Hematopoietic multipotent progenitor cell treated with erythropoietin and hydrocortisone succinate and interleukin-3 and kit ligand, for 6 days (in vitro differentiated cells): ENCODE measurements at places on chromosomes 16 and 17.
A peak's percentile ranks its signal among the peaks of the same experiment; 100 is the strongest.

GRCh38 chr16:54412777-54413455 is 126.3 kb upstream of the IRX3 start:
- DNase-seq, result no peak

DNA sequence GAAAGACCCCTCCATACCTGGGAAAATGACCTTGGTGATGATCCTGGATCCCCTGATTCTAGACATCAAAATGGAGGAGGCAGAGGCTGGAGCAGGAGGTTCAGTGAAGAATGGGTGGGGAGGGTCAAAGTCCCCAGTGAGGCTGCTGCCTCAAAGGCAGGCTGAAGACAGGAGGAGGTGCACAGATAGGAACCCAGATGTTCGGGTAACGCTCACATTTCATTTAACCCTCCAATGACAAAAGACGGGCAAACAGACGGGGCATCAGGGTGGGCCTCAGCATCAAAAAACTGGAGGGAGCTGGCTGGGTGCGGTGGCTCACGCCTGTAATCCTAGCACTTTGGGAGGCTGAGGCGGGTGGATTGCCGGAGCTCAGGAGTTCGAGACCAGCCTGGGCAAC is at the start of gene ANKRD40CL:
ANKRD40CL (minus strand) TSS at position 73 of the 400 bp plus-strand sequence. CDS start 605 bp downstream, outside the sequence.
- DNase-seq, result no peak

GRCh38 chr16:20851601-20852000 is 45.3 kb downstream of the REXO5 start:
- DNase-seq, result no peak

- no peak for DNase-seq
Observed at GRCh38 chr17:1509290-1509881, 7.0 kb downstream of the INPP5K start.

- no peak for DNase-seq
Observed at GRCh38 chr17:53722407-53722806, 100.3 kb upstream of the KIF2B start.

DNA sequence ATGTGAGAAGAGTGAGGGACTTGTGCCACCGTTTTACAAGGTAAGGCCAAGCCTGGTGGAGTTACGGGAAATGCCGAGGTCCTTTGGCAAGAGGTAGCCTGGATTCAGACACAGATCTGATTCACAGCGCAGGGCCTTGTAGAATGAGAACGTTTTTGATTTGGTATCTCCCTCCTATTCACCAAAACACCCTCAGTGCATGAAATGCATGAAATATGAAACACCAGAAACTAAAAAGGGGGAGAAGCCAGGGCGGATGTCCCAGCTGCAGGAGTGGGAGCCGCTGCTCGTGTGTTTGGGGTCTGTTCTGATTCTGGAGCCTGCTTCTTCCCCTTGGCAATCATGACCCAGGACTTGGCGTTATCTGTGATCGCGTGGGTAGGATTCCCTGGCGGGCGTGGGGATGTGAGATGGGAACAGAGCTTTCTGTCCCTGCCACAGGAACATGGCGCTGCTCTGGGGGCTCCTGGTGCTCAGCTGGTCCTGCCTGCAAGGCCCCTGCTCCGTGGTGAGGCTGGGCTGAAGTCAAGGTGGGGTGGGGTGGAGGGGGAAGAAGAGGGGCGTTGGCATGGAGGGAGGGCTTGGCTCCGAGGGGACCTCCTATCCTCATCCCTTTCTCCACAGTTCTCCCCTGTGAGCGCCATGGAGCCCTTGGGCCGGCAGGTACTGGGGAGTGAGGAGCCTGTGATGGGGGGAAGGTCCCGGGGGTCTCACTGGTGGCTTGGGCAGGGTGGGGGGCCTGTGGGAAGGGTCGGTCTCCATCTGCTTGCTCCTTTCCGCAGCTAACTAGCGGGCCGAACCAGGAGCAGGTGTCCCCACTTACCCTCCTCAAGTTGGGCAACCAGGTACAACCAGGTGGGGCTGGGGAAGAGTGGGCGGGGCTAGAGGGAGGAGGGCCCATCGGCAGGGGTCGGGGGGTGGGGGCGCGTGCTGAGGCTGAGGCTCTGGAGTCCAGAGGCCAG is 2.2 kb downstream of the SERPINF2 start:
- no peak for DNase-seq

- no peak for DNase-seq
Observed at GRCh38 chr17:47200325-47200664, 8.9 kb upstream of the MYL4 start.

DNA sequence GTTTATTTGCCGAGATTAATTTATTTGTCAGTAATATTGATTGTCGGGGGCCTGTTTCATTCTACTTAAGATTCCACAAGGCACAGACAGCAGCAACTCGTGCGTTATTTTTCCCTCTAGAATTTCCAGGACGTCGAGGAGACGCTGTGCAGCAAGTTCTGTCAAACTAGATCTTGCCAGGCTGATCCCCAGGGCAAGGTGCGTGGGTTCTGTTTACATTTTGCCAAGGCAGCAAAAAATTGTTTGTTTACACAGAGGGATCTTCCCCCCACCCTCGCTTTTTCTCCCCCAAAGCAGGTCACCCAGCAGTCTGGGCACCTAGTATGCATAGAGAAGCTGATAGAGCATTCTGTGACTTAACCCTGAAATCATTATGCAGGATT is 111.4 kb downstream of the IRX3 start:
- no peak for DNase-seq

GRCh38 chr17:38703742-38704605 is 1.1 kb upstream of the MLLT6 start:
- peak; percentile 89 for DNase-seq

DNA sequence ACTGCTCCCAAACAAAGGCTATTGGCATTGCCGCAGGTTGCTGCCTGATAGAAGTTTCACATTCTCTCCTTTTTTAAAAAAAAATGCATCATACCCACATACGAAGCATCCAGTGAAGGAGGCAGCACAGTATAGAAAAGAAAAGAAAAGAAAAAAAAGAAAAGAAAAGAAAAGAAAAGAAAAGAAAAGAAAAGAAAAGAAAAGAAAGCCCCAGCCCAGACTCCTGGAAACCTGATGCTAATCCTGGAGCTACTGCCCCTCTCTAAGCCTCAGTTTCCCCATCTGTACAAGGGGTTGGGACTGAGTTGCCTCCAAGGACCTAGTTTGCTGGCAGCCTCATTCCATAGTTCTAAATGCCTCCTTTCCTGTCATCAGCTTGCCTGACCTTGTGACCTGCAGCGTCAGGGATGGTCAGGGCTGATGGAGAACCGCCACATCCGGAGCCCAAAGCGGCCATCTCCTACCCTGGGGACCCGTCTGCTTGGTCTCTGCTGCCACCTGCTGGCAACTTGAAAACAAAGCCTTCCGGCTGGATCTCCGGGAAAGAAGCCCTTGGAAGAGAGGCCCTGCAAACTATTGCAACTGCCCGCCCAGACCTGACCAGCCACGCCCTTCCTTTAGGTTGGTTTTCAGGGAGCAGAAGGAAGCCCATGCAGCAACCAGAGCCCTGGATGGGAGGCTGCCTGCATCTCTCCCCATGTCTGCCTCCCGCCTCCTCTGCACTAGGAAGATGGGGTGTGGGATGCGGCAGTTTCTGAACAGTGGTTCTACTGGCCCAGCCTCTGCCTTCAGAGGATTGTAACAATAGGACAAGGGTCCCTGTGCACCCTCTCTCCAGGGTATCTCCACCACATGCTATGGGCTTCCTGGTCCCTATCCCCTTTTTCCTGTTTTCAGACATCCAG is 13.0 kb downstream of the AIPL1 start:
- peak; percentile 84 for DNase-seq

GRCh38 chr16:82439678-82440293 is 187.0 kb upstream of the CDH13 start:
- DNase-seq, result peak; percentile 23

DNA sequence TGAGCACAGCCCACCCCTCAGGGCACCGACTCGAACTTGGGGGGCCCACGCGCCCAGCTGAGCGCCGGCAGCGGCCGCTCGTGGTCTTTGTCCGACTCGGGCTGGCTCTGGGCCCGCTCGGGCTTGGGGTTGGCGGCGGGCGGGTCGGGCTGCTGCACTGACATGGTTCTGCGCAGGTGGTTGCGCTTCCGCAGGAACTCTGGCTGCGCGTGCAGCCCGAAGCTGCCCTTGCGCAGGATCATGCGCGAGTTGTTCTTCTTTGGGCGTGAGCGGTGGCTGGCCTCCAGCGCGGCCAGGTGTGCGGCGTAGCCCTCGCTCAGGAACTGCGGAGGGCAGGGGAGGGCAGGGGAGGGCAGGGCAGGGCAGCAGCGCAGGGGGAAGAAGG is 11.1 kb downstream of the PIMREG start:
- DNase-seq, result no peak

GRCh38 chr17:40536295-40537171 is 28.7 kb downstream of the CCR7 start:
- no peak for DNase-seq

- no peak for DNase-seq
Observed at GRCh38 chr16:17320009-17320408, 150.8 kb downstream of the XYLT1 start.

GRCh38 chr17:81393684-81394376 is 1.4 kb upstream of the BAHCC1 start:
- peak; percentile 100 for DNase-seq

DNA sequence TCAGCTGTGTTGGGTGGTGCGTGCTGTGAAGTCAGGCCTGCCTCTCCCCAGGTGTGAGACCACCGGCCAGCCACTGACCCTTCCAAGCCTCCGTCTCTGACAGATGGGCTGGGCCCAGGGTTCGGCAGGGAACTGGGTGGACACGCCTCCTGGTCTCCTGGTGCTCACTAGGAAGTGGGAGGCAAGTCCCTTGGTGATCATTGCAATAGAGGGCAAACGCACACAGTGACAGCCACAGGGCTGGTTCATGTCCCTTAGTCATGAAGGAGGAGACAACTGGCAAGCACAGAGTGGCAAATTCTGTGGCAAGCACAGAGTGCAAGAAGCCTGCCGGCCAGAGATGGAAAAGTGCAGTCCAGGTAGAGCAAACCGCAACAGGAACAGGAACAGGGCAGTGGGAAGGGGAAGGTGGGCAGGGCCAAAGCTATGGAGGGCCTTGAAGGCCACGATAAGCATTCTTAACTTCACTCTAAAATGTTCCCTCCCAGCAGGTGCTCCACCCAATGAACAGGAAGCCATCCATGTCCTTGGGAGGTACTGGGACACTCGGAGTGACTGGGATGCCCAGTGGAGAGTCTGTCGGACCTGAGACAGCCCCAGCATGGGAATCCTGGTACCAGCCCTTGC is 21.9 kb downstream of the USP7 start:
- peak; percentile 42 for DNase-seq

DNA sequence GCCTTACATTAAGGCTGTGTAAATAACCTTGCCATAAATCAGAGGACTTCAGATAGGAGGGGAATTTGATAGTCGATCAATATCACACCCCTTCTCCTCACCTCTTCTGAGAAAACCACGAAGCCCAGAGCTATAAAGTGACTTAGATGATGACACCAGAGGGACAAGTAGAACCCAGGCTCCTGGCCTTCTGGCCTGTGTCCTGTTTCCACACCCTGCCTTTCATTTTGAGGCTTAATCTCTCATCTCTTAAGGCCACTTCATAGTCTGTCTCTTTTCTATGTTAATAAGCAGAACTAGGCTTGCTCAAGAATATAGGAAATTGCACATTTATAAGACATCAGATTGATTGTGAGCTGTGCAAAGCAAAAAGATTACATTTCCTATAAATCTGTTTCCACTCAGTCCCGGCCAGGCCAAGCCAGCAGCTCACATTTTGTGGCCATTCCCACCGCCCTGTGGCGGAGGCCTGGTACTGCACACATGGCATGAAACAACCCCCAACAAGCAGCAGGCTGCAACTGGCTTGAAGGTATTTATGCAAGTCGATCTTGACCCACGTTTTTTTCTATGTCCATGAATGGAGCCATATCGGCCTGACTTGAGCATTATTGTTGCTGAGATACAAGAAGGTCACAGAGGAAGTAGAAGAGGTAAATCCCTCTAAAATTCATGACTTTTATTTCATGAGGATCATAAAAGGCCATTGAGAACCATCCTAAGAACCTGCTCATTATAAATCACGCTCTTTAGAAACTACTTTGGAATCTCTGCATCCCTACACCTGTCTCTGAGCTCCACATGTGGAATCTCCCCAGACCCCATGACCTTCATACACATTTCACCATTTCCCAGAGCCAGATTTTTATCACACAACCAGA is 93.7 kb downstream of the PMP22 start:
- DNase-seq, result peak; percentile 69

- DNase-seq, result peak; percentile 18
Observed at GRCh38 chr16:48434653-48435317, 49.6 kb upstream of the SIAH1 start.

- DNase-seq, result no peak
Observed at GRCh38 chr17:19673623-19674022, 25.1 kb downstream of the ALDH3A2 start.

DNA sequence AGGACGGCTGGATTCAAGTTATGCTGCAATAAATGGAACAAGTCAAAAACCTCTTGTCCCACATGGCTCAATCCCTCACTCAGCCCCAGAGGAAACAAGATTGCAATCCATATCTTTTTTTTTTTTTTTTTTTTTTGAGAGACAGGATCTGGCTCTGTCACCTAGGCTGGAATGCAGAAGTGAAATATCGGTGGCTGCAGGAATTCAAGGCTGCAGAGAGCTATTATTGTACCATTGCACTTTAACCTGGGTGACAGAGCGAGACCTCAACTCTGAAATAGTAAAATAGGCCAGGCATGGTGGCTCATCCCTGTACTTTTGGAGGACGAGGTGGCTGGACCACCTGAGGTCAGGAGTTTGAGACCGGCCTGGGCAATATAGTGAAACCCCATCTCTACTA is 2.7 kb upstream of the PDE6G start:
- DNase-seq, result no peak

DNA sequence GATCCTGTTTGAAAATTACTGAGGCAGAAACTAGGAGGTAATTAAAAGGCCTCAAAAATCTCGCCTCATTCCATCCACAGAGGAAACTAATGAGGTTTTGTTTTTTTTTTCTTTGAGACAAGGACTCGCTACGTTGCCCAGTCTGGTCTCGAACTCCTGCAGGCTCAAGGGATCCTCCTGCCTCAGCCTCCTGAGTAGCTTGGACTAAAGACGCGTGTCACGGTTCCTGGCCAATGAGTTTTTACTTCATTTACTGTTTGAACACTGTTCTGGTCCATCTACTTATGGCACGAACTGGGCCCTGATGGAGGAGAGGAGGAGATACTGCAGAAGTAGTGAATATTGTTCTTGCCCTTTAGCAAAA is 600 bp upstream of the BLTP2 start:
- no peak for DNase-seq

GRCh38 chr16:83552930-83553329 is 254.8 kb upstream of the HSBP1 start:
- no peak for DNase-seq

DNA sequence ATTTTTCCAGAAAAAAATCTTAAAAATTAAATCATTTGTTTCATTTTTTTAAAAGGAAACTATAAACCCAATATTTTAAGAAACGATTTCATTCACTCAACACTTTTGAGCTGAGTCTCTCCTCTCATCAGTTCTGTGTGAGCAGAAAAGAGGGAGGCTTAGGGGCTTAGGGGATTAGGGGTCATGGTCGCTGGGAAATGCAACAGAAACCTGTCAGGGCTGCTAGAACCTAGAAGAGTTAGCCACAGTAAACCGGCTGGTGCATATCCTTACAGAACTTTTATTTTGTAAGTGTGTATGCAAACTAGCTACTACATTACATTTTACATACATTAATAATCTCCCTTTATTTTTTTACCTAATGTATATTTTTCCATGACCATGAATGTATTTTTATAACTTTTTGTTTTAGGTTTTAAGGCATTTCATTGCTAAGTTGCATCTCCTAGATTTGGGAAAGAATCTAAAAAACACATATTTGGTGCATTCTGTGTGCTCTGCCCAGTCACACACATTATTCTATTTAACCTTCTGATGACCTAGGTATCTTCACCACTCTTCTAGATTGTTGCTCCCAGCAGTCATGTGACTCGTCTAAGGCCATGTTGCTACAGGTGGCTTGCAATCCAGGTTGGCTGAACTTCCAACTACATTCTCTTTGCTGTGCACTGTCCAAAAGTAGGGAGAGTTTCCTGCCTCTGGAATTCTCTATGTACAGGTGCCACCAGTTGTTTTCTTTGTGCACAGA is 24.4 kb downstream of the TBC1D3B start:
- no peak for DNase-seq
